ENCODE measurements at places on chromosomes 16 and 17. TPM values are rescaled to one million over a fixed set of nuclear protein-coding genes. Genes with fewer than 3 reads are reported as not detected.

NOXO1 gene
- not detected for total RNA-seq

- no peak for DNase-seq
Observed at GRCh38 chr16:2460916-2461315, 1.0 kb downstream of the TEDC2 start.

DNA sequence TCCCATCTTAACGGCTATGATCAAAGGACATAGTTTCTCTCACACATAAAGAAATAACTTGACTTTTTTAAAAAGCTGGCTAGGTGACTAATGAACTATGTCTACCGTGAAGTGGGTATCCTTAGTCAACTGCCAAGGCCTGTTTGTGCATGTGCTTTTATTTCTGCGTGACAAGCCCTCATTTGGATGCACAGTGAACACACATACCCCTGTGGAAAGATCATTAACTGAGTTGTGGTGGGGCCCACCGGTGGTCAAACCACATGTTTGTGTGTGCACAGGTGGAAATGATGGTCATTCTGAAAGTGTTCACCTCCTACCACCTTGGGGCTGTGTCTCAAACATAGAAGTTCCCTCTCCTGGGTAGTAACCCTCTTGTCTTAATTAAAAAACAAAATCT, 256.1 kb upstream of the SALL1 start:
- DNase-seq = no peak

- no peak for DNase-seq
Observed at GRCh38 chr17:50920041-50920410, 53.9 kb upstream of the TOB1 start.

GRCh38 chr17:48322060-48322459, 108.0 kb downstream of the SKAP1 start:
- no peak for DNase-seq

DNA sequence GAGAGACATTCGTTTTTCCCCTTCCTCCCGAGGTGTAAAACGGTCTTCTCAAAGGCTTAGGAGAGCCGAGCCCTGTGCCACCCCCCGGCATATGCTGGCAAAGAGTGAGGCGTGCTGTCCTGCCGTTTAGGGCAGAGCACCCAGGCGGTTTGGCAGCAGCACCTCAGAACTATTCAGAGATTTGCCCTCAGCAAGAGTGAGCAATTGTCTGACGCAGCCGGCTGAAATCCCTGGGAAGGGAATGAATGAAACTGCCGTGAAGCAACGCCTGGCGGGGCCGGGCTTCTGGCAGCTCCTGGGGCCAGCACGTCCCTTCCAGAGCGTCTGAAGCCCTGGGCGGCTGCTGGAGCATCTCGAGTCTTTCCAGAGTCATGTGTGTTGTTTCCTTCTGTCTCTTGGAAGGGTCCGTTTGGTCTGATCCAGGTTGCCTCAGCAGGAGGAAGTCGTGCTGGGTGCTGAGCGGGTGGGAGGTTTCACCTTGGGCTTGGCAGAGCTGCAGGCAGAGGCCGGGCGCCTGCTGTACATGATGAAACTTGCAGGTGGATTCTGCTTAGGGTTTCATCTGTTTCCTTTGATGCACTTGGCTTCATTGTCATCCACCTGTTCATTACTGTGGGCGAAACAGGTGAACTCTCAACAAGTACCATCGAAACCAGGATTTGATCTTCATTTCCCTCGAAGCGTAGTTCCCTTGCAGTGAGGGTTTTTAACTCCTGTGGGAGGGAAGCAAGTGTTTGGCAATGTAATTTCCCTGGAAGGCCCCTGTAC, 35.4 kb downstream of the TBCD start:
- DNase-seq = no peak

DNA sequence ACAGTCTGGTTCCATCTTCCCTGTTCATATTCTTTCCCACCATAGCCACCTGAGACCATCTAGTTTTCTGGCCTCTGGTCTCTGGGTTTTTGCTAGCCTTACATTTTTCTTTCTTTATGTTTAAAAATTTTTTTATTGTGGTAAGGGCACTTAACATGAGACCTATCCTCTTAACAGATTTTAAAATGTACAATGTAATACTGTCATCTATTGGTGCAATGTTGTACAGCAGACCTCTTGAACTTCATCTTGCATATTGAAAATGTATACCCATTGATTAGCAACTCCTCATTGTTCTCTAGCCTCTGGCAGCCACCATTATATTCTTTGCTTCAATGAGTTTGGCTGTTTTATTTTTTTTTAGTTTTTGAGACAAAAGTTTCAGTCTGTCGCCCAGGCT, 39.2 kb downstream of the ITGAM start:
- DNase-seq = no peak

DNA sequence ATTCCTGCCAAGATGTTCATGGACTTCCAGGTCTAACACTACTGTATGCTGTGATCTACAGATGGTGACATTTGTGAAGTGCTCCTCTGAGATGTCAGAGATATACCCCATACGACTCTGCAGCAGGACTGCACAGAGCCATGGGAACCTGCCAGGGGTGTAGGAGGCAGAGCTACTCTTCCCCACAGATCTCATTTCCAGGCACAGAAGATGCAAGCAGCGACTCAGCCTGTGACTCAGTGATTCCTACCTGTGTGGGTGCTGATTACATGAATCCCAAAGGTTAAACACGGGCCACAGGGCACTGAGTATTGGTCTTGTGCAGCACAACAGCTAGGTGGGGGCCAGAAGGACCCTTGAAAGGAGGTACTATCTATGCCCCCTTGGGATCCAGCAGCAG, 137.0 kb upstream of the SOX9 start:
- no peak for DNase-seq

GRCh38 chr16:83992624-83993023, 24.6 kb downstream of the NECAB2 start:
- DNase-seq = no peak

DNA sequence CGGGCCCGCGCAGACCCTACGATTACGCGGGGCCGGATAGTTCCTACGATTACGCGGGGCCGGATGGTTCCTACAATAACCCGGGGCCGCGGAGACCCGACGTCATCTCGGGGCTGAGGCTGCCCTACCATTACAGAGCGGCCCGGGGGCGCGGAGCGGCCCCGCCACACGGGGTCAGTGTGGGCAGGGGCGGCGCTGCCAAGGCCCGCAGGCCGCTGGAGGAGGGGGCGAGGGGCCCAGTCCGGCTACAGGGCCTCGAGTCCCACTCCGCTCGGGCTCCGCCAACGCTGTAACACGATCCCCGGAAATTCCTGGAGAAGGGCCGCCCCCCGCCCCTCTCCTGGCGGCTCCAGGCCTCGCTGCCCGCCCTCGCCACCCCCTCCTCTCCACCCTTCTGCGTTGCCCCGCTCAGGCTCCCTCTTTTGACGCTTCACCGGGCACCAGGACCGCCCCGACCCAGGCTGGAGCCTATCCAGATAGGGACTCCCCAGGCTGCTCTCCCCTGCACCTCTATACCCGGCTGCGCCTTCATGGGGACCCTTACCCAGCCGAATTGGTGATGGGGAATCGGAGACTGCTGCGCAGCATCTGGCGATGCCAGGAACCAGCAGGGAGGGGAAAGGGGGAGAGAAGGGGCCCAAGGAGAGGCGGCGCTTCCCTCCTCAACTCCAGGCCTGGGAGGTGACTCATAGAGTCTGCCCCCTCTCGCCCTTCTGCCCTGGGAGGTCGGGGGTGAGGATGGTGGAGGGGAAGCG, at the start of gene RAB34:
Gene RAB34, minus strand, starts transcription at position 291 of the 755 bp plus-strand sequence. CDS start 602 bp downstream, outside the sequence.
- peak; percentile 99 for DNase-seq

DNA sequence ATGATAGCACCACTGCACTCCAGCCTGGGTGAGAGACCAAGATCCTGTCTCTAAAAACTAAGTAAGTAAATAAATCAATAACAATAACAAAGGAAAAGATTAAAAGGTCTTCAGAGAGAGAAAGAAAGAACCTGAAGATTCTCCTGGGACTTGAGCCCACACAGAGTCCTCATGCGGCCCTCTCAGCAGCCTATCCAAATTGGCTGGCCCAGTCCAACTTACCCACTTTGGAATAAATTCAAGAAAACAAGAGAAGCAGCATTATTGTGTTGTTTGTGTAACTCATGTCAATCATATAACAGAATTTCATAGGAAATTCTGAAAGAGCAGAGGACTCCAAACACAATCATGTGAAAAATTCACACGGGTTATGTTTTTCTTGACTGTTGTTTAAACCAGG, 3.8 kb downstream of the SLX4 start:
- DNase-seq = no peak

TMEM92 gene
- total RNA-seq = 4.4 TPM

GRCh38 chr16:78745108-78746019, 645.9 kb downstream of the WWOX start:
- no peak for DNase-seq

- DNase-seq = peak; percentile 27
Observed at GRCh38 chr17:42459801-42460281, 1.2 kb downstream of the ATP6V0A1 start.

SLC47A1 gene
- 1.9 TPM for total RNA-seq

- no peak for DNase-seq
Observed at GRCh38 chr16:52837251-52837650, 215.4 kb downstream of the CHD9NB start.

GRCh38 chr16:1782408-1783264, at the start of the genes NUBP2 and SPSB3:
NUBP2 (plus strand) TSS chr16:1782960; CDS start chr16:1783021, 61 bp downstream.
SPSB3 (minus strand) TSS chr16:1782571; CDS start chr16:1781483, 1,088 bp downstream.
- DNase-seq = peak; percentile 100

GAST gene
- total RNA-seq = not detected

- DNase-seq = no peak
Observed at GRCh38 chr17:80705988-80706387, 161.3 kb downstream of the RPTOR start.
